ENCODE measurements at places on chromosomes 12 and 14.

- no peak for DNase-seq
Measured at GRCh38 chr12:21599143-21599999, 5.3 kb downstream of the GYS2 start.

DNA sequence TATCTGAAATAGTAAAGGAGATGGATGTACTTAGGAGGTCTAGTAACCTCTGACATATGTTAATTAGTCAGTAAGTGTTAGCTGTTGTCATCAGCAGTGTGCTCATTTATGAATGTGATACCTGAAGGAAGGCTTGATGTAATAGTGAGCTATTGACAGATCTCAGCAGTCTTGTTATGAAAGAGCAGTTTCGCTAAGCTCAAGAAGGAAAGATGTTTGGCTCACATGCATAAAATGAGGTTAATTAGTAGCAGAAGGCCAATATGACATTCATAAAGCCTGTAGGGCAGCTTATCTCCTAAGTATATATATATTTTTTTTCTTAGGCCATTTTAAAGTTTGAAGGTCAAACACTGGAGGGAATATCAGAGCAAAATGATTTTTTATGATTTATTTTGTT is 2.8 kb downstream of the FAM234B start:
- DNase-seq: no peak

- no peak for DNase-seq
Measured at GRCh38 chr14:94977016-94977415, 180.3 kb downstream of the DICER1 start.

- no peak for DNase-seq
Measured at GRCh38 chr12:109423392-109423791, 53.7 kb downstream of the KCTD10 start.

DNA sequence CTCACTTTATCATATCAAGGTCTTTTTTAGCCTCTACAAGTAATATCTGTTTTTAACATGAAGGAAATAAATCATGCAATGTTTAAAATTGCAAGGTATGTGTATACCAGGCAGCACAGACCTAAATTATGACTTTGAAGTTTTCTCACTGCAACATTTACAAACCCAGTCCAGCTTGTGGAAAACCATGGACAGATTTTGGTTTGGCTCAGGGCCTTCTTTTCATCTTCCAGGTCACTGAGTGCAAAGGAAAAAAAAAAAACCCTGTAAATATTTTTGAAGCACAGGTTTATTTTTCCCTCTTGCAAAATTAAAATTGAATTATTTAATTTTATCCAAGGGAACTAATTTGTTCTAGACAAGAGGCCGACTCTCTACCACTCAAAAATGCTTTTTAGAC is 13.8 kb downstream of the MGP start:
- no peak for DNase-seq

GRCh38 chr14:73741876-73742519 is 27.8 kb upstream of the PNMA1 start:
- DNase-seq: no peak

GRCh38 chr12:109820816-109821381 is 12.3 kb downstream of the TRPV4 start:
- DNase-seq: no peak

DNA sequence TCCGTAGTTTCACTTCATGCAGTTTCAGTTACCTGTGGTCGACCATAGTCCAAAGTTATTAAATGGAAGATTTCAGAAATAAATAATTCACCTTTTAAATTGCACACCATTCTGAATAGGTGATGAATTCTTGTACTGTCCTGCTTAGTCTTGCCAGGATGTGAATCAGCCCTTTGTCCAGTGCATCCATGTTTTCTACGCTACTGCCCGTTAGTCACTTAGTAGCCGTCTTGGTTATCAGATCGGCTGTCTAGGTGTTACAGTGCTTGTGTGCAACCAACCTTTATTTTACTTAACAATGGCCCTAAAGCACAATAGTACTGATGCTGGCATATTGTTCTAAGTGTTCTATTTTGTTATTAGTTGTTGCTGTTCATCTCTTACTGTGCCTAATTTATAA is 146.7 kb downstream of the ACSS3 start:
- no peak for DNase-seq

- DNase-seq: no peak
Measured at GRCh38 chr12:48994224-48995085, 4.7 kb downstream of the DDN start.

DNA sequence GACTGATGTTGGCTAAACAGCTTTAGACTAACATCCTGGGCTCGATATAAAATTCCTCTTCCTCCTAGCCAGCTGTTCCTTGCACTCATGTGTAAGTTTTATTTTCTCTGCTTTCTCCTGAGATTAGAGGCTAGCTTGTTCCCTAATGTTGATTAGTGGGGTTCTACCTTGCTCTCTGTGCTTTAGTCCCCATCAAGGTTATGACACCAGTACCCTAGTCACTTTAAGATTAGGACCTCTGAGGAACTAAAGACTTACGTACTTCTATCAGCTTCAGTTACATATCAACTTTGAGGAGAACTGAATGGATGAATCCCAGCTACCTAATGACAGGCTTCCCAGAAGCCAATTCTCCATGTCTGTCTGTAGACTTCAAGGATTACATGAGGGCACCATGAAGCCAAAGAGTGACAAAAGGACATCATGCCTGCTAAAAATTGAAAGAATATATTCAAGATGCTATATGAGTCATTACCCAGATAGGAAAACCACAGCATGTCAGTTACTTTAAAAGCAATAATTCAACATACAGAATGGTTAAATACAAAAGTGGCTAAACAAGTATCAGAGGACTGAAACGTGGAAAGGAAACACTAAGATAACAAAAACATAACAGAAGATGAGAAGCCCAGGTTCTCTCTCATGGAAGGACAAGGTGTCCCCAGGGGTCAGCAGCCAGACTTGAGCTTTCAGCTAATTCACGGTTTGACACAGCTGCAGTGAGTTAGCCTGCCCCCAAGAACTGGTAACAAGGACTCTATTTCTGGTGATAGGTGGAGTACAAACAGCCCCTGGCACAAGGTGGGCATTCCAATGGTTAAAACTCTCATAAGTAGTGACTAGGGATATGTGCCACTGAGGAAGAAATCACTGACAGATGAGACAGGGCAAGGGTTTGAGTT is 20.4 kb downstream of the ADAM20 start:
- no peak for DNase-seq

DNA sequence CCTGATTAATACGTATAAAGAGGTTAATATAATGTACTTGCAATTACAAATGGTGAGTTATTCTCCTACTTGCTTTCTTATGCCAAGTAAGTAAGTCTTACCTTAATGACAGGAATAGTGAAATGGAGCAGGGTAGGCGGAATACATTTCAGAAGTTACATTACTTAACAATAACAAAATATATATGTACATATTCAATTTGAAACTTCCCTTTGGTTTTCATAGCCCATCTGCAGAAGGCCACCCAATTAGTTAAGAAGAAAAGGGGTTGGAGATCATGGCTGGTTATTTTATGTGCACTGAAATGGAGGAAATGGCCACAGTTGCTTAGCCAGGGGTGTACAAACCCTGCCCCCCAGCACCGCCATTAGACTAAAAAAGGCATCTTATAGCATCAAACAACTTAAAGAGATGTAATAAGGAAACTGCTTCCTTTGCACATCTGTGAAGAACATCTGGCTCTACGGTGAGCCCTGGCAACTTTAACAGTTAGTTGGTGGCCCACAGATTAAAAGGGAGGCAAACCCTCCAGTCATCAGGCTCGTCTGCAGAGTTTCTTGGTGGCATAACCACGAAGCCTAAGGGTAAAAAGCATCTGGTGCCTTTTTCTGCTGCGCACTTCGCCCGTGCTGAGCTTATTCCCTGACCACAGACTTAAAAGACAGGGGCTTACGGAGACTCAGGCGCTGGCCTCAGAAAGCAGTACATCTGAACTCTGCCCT is 38.8 kb upstream of the DACT1 start:
- DNase-seq: no peak

DNA sequence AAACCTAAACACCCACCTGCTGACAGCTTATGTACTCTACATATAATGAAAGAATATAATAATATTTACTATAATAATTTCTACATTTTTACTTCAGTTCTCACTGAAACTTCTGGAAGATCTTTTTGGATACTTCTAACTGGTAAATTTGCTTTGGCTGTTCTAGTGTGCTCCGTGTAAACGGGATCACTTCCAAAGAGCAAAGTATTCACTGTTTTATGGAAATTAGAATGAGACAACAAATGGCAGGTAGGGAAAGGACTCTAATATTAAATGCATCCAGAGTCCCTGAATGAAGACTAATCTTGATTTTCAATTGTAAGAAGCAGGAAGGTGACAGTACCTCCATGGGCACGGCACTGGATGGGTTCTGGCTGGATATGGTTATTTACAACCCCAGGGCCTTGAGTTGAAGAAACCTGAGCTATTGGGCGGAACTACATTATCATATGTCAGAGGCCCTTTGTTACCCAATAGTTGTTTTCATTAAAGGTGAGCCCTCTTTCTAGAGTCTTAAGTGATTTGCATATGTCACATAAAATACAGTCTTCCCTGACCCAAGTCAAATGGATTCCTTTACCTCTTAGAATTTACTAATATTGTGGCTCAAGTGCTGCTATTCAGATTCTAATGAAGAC is 10.7 kb downstream of the ERP29 start:
- DNase-seq: no peak

DNA sequence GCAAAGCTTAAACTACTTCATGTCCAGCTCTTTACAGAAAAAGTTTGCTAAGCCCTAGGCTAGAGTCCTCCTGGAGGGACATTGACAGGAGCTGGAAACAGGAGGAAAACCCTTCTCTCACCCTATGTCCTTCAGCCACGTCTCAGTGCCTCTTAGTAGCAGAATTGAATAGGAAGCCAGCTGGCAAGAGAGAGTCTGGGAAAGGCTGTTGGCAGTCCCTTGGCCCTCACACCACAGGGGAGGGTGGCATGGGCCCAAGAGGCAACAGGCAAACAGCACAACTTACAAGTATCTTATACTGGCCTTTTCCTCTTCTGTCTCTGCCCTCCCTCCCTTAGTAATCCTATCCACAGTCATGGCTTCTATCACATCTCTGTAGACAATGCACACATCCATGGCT is 27.7 kb upstream of the DHRS2 start:
- no peak for DNase-seq

DNA sequence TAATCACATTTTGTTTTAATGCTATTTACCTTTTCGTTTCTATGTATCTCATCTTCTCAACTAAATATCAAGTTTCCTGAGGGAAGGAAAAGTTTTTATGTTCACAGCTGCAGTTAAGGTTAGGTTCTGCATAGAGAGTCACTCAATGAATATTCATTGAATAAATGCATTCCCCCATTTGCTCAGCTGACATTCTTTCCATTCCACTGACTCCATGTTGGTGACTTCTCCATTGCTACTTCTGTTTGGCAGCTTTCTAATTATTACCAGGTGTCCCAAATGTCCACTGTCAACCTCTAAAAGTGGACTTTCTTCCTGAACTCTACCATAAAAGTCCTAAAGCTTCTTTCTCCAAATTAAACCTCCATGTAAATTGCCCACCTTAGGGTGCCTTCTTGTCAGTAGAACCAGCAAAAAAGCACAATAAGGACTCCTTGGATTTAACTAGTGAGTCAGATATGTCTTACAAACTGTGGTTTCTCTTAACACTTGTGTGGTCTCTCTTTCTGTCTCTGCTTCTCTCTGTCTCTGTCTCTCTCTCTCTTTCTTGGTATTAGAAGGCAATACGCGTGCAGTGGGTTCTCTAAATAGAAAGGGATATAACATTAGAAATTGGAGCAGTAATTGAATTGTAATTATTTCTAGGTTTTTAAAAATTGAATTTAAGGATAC is 85.9 kb downstream of the TMEM117 start:
- DNase-seq: no peak

- DNase-seq: no peak
Measured at GRCh38 chr12:100795174-100795799, 711 bp downstream of the ANO4 start.

DNA sequence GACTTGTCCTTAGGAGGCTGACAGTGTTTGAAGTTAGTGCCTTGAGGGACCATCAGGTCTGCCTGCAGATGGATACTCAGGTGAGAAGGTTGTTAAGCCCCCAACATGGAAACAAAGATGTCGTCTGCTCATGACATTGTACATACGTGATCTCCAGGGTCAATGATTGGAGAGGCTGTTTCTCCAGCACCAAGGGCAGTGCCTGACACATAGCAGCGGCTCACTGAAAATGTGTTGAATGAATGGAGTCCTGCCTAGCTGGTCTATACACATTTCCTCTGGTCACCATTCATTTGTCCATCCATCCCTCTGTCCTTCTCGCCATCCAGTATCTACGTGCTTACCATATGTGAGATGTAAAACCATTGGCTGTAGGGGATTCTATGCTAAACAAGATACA is 7.1 kb downstream of the CCDC177 start:
- DNase-seq: no peak

GRCh38 chr14:34667007-34667406 is 37.1 kb upstream of the SNX6 start:
- no peak for DNase-seq

DNA sequence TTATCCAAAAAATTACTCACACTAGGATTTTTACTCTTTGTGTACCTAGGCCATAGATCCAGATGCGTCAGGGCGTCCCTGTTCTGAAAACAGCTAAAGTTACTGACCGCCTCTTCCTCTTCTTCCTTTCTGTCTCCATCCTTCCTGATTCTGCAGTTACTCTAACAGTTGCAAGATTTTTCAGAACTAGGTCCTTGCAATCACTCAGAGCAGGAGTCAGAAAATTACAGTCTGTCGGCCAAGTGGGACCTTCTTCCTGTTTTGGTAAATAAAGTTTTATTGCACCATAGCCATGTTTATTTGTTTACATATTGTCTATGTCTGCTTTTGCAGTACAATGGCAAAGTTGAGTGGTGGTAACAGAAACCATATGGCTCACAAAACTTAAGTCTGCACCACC is 25.6 kb upstream of the FGF6 start:
- no peak for DNase-seq

- DNase-seq: no peak
Measured at GRCh38 chr14:81452341-81453133, 52.4 kb upstream of the STON2 start.

DNA sequence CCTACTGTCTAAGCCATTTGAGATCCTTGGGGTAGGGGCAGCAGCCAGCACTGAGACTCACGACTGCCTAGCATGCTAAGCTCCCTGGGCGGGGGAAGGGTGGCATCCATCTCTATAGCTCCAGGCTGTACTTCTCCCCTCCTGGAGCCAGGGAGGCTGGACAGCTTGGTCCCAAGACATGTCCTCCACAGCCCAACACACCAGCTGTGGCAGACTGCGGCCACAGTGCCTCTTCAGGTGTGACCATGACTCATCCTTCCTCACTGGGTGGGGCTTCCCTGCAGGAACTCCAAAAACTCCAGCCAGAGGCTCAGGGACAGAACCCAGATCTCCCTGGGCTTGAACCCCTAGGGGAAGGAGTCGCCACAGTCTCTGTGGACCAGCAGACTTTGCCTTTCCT is 193.9 kb downstream of the GPHN start:
- DNase-seq: no peak
